ENCODE measurements at places on chromosomes 16 and 17.

GRCh38 chr17:79836510-79836971, 2.7 kb downstream of the CBX4 start:
- DNase-seq: no peak

DNA sequence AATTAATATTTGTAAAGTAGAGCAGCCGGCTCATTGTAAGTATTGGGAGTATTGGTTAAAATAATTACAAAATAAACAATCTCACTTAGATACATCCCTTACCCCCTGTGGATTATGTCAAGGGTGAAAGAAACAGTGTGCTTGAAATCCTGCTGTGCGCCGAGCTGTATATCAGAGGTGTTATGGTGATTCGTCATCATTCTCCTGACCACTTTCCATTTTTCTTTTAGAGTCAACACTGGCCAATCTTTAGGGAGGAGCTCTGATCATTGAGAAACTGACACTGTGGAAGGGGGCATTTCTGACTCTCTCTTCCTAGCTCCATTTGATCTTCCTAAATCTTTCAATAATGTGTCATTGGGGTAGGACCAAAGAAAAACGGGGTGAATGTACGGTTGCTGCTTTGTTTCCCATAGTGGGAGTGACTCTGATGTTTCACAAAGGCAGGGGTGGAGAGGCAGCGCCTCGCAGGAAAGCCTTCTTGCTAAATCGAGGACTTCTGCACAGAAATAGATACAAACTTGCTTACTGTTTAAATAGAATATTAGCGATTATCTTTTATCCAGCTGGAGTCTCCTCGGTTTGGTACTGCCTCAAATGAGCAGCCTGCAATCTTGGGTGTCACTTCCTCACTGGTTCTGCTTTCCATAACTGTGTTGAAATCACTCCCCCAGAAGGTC, 123.4 kb downstream of the PRKCB start:
- no peak for DNase-seq

GRCh38 chr17:31415004-31415454, 23.6 kb downstream of the RAB11FIP4 start:
- no peak for DNase-seq

DNA sequence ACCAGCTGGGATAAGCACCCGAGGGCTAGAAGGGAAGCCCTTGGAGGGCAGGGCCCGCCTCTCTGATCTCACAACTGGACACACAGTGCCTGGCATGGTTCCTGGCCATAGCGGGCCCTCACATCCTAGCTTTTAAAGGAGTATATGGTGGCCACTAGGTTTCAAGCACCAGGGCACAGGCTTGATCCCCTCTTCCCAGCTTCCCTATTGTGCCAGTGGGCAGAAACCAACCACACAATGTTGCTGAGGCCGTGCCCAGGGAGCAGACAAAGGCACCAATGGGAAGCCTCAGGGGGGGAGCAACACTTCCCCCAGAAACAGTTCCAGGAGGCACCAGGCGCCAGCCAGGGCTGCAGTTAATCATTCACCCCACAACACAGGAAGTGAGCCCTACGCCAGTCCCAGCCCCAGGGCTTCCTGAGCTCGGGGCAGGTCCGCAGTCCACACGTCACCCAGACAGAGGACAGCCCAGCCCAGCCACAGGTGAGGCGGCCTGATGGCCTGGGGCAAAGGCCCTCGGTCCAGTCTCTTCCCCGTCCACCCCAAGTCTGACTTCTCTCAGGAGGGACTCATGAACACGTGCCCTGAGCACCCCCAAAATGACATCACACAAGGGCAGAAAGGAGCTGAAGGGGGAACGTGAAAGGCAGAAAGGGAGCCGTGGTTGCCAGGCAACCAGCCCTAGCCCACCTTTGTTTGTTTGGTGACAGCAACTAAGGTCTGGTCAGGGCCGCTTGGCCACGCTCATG, 12.8 kb downstream of the SMIM5 start:
- no peak for DNase-seq

DNA sequence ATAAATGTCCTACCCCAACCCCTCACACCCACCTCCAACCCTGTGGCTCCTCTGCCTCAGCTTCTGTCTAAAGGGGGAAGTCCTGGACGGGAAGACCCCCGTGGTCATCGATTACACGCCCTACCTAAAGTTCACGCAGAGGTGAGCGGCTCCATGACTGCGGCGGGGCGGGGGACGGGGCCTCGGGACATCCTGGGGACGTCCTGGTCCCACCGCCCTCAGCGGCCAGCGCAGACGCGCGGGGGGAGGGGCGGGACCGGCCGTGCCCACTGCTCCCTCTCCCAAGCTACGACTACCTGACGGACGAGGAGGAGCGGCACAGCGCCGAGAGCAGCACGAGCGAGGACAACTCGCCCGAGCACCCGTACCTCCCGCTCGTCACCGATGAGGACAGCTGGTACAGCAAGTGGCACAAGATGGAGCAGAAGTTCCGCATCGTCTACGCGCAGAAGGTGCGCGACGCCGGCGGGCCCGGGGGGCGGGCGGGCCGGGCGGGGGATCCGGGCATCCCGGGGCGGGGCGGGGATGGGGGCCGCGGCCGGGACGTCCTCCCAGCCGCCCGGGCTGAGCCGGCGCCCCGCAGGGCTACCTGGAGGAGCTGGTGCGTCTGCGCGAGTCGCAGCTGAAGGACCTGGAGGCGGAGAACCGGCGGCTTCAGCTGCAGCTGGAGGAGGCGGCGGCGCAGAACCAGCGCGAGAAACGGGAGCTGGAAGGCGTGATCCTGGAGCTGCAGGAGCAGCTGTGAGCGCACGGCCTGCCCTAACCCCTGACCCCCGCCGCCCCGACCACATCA, 6.7 kb downstream of the RUNDC3A start:
- no peak for DNase-seq

GRCh38 chr17:76336756-76337412, 16.8 kb downstream of the PRPSAP1 start:
- no peak for DNase-seq

GRCh38 chr16:74608381-74608780, 1.5 kb upstream of the GLG1 start:
- no peak for DNase-seq

DNA sequence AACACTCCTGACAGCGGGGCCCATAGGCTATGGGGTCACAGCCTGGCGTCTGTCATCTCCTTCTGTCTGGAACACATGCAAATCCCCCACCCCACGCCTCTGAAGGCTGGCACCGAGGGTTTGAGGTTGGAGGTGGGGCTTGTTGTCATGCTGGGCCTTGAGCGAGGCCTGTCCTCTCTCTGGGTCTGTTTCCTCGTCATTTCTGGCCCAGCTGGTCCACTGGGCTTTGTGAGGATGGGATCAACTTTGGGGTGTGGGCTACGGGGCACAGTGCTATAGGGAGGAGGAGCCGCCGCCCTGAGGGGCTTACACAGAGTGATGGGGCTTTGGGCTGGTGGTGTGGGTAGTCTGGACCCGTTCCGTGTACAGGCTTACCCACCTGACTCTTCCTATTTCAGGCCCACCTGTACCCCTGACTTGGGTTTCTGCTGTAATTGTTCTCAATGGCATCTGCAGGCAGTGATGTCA, 87.5 kb downstream of the AMFR start:
- no peak for DNase-seq

DNA sequence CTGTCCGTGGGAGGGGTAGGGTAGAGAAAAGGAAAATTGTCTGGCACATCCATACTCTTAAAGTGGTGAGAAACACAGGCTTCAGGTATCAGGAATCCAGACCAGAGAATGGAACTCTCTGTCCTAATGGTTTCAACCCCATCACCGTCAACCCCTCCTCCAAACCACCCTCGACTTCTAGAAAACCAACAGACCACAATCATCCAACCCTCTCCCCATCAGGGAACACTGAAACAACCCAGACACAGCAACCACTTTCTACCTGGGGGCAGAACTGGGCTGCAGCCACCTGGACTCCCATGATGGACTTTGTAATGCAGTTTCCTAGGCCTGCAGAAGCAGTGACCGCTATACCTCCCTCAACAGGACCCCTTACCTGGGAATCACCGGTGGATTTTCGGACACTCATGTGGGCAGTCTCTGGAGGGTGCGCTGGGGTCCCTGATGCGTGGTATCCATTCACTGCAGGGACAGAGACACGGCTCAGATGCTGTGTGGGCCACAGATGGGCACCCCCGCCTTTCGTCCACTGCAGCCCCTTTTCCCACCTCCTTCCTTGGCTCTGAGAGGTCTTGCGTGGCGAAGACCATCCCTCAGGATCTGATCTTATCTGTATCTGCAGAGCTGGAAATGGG, 64.3 kb upstream of the RCVRN start:
- no peak for DNase-seq

DNA sequence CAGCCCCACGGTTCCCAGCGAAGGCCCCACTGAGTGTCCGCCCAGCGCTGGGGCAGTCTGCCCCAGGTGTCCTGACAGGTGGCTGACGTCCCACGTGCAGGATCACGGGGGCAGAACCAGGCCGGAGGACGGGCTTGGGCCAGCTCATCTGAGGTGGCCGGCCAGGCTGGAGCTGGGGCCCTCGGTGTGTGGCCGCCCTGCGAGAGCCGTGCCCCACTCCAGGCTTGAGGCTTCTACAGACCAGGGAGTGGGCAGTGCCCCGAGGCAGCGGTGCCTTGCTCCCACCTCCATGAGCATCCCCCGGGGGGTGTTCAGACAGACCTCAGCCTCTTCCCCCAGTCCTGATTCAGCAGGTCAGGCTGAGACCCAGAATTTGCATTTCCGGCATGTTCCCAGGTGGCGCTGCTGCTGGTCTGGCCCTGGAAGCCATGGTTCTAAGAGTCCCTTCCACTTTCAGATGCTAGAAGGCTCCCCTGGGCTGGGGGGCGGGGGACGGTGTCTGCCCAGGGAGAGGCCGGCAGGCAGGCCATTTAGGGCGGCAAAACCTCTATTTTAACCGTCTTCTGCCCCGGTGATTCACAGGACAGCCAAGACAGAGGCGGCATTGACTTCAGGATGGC, 35.4 kb upstream of the PABPN1L start:
- DNase-seq: no peak

GRCh38 chr16:50284131-50284911, 18.0 kb downstream of the ADCY7 start:
- no peak for DNase-seq

- DNase-seq: no peak
Observed at GRCh38 chr16:24975428-24975889, 39.7 kb downstream of the ARHGAP17 start.

DNA sequence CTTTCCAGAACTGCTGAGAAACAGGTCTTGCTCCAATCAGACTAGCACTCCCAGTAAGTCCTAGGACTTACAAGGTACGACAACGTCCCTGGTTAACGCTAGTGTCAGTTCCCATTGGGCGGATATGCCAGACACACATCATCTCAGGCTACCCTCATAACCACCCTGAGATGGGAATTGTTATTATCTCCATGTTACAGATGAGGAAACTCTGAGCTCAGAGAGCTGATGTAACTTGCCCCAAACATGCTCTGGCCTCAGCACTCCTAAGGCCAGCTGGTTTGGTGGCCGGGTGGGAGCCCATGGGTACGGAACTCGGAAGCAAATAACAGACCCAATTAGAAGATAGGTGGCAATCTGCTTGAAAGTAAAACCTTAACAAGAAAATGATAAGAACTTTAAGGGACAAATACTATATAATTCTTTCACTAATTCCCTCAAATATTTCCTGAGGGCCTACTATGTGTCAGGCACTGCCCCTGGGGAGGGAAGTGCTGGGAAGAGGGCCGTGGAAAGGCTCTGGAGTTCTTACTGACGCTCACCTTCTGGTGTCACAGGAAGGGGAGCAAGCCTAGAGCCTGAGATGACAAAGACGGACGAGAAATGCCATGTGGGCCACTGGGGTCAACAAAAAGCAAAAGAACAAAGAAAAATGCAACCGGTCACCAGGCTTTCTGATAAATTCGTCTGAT, 6.9 kb downstream of the CREBBP start:
- no peak for DNase-seq

- DNase-seq: no peak
Observed at GRCh38 chr17:36884495-36885152, 52.7 kb upstream of the LHX1 start.

DNA sequence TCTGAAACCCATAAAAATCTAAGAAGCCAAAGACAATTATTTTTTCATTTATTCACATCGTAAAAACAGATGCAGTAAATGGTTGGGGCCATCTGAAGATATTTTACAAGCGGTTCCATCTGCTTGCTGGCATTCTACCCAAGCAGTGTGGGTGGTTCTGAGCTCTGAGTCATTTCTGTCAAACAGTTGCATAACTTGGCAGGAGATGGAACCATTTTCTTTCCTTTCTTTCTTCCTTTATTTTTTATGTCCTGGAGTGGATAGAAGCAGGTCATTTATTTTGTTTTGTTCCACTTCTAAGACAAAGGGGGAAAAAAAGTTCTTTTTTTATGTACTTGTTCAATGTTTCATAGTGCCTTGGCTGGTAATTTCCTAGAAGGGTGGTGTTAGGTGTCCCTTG, 1151.9 kb upstream of the GOT2 start:
- DNase-seq: no peak

DNA sequence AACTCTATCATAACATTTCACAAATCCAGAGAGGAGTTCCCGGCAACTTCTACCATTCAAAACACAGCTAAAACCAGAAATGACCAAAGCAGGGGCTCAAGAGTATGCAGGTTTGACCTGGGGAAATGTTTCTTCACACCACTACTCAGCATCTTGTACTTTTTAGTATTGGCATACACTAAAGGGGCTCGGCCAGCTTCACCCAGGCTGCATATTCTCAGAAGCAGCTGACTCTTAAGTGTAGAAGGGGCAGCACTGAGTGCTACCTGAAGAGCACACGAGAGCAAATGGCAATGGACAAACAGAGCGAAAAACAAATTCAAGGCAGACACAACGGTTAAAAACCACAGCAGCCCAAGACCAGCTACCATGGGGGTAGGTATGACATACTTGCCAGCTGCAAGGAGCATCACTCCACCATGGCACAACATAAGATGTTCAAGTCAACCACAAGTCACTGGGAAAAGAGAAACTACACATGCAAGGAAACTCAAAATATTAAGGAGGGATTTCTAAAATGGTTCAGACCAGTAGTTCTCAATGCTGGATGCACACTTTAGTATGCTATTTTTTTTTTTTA, 34.4 kb downstream of the N4BP1 start:
- DNase-seq: no peak

DNA sequence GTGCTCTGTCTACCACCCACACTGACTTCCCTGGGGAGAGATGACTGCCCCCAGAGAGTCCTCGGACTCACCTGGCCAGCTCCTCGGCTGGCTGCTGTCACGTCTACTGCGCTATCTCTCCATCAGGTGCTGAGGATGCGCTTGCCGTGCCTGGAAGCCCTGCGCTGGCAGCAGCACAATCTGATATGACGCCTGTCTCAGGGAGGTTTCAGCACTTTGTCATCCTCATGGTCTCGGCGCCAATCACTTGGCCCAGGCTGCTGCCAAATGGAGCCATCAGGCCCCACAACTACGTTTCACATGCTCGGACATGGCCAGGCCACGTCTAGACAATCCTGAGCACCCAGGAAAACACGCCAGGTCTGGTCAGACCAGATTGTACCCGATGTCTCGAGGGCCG, 46.7 kb downstream of the FOXL1 start:
- no peak for DNase-seq
